ENCODE measurements at places on chromosomes 12 and 14.

DNA sequence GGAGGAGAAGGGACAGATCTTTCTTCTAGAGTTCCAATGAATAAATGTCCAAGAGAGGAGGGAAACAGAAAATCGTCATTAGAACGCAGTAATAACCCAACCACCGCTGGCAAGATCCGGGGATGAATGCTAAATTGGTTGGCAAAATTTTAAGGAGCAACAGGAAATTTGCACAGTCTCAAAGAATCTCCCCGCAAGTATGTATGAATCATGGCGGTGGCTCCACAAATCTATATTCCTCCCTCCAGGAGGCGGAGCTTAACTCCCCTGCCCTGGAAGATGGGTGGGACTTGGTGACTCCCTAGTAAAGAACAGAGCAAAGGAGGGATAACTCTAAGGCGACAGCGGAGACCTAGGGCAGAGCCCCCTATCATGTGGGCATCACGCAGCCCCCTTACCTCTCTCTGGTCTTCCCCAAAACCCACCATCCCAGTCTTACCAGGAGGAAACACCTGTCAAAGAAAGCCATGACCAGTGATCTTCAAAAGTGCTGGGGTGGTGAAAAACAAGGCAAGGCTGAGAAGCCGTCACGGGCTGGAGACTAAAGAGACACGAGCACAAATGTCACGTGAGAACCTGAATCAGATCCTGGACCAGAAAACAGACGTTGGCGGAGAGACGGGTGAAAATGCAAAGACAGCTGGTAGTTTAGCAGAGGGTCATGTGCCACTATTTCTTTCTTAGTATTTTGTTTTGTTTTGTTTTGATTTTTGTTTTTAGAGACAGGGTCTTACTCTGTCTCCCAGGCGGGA lies 125.8 kb downstream of the NCOR2 start:
- no peak for DNase-seq

GRCh38 chr14:56170028-56170427 lies 51.8 kb downstream of the PELI2 start:
- no peak for DNase-seq

DNA sequence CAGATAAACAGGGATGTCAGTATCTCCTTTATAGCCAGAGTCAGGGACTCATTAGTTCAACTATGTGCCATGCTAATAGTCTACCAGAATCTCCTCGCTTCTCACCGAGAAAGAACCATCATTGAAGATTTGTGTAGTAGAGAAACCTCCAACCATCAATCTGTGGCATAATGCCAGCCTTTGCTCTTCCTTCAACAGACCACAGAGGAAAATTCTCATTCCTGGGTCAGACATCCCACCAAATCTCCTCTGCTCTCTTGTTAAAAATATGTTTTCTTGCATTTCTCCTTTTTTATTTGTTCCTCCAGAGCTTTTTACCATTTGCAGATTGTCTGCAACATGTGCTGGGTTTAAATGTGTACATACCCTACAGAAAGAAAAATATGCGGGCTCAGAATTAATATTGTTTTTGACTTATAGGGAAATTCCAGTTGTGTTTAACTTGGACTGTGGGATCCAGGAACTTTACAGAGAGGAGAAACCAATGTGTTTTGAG lies 64.9 kb downstream of the LLPH start:
- no peak for DNase-seq

- no peak for DNase-seq
Measured at GRCh38 chr14:34372786-34373185, 89.3 kb downstream of the SPTSSA start.

GRCh38 chr12:12171991-12172511 lies 94.8 kb downstream of the LRP6 start:
- no peak for DNase-seq

DNA sequence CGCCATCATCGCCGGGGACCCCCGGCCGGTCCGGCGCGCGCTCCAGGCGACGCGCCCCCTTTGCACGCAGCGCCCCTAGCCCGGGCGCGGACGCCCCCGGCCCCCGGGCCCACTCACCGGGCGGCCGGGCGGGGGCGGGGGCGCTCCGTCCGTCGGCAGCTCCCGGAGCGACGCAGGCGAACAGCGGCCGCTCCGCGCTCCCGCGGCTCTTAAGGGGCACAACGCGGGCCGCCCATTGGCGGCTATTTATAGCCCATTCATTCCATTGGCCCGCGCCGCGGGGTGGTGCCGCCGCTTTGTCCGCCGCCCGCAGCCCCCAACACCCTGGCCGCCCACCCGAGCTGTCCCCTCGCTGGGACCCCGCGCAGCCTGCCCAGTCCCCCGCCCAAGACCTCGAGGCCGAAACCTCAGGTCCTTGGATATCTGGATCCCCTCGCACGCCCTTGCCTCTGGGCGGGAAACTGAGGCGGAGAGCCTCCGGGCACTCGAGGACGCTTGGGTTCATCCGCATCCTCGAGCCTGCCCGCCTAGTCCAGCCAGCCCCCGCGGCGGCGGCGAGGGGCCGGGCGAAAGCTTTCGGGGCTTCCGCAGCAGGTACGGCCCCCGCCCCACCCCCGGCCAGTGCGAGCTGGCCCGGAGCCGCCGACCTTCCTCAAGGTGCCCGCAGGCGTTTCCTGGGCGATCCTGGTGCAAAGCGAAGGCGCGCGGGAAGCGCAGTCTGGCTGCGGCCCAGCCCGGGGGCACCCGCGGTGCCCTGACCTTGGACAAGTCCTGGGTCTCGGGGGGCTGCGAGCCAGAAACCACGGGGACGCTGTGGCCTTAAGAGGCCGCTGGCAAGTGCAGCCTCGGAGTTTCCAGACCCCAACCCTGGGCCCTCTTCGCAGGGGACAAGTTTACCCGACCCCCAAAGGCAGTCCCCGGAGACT lies at the start of gene CKB:
Gene CKB (minus strand): TSS at position 182 of the 926 bp plus-strand sequence. CDS start 337 bp downstream, outside the sequence.
- DNase-seq = no peak

GRCh38 chr12:10163084-10163483 lies 8.8 kb downstream of the OLR1 start:
- no peak for DNase-seq

- no peak for DNase-seq
Measured at GRCh38 chr14:90103808-90104207, 42.0 kb downstream of the KCNK13 start.

GRCh38 chr14:68568907-68569897 lies 223.7 kb downstream of the ZFP36L1 start:
- no peak for DNase-seq

DNA sequence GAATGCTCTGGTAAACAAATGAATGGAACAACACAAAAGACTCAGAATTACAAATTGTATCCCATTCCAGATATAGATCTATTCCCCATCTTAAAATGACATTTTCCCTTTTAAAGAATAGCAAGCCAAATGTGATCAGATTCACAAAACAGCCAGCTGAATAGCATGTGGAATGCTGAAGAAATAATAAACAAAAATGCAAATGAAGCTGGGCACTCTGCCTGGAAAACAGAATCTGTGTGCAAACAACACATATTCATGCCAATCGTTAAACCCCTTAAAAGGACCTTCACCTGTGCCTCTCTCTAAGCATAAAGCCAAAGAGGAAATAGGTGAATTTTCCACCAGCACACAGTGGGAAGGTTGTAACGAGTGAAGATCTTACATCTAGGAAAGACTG lies 67.9 kb upstream of the PDZRN4 start:
- no peak for DNase-seq

- DNase-seq = peak; percentile 73
Measured at GRCh38 chr12:6476489-6476888, 6.0 kb upstream of the VAMP1 start.
